CD4-positive, alpha-beta T cell treated with Interleukin-4 for 1 hour (primary cell): ENCODE measurements at places on chromosomes 3 and 15.

DNA sequence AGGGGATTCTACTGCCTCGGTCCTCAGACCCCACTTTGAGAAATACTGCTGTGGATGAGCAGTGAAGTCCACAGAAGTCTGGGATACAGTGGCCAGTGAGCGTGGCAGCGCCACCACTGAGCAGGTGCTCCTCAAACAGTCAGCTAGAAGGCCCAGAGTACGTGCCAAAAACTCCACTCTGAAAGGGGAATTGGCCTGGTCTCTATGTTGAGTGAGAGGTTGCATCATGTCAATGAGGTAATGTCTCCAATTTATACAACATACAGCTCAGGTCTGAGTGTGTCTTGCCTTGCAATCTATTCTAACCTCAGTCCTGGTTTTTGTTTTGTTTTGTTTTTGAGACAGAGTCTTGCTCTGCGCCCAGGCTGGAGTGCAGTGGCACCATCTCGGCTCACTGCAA is 53.3 kb upstream of the ETV5 start:
- DNase-seq = no peak

- DNase-seq = peak; percentile 25
Measured at GRCh38 chr15:100940767-100941379, 21.7 kb downstream of the LRRK1 start.

DNA sequence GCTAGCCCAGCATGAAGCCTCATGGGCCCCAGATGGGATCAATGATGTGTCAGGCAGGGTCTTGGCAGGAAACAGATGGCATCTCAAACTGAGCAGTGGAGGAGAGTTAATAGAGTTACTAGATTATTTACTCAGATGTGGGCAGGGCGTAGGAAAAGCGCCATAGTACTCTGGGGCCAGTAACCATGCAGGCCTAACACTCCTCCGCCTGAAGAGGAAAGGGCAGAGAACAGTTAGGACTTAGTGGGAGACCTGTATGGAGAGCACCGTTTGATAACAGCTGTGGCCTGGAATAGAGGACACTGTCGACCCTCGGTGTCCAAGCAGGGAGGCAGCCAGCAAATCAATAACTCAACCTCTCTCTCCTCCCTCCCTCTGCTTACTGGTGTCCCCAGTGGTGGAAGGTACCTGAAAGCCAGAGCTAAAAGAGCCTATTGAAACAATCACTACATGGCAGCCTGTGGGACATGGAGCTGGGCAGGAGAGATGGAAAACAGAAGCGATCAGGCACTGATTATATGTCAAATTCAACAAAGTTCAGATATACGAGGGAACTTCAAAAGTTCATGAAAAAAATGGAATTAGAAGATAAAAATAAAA is 111.4 kb upstream of the CCNL1 start:
- no peak for DNase-seq

DNA sequence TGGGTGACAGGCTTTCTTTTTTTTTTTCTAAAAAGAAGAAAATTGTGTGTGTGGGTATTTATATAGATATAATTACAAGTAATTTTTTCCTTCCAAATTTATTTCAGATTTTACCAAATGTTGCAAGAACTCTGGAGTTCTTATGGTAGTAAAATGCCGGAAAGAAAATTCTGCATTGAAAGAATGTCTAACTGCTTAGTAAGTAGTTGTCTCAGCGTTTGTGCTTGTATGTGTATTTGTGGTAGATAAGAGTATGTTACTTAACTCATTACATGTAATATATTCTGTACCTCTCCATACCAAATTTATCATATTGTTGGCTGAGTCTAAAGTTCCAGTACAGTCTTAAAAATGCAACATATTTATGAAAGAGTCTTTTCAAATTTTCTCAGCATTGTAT is 32.3 kb upstream of the ZCWPW2 start:
- no peak for DNase-seq

- DNase-seq = no peak
Measured at GRCh38 chr3:56974247-56974930, 86.1 kb upstream of the SPATA12 start.

GRCh38 chr3:179739816-179740594 is 87.2 kb downstream of the USP13 start:
- no peak for DNase-seq

- no peak for DNase-seq
Measured at GRCh38 chr3:125239266-125239665, 26.7 kb upstream of the SLC12A8 start.

GRCh38 chr3:29265509-29266072 is 15.3 kb upstream of the RBMS3 start:
- DNase-seq = no peak

- DNase-seq = no peak
Measured at GRCh38 chr3:125478326-125478725, 41.7 kb downstream of the SNX4 start.

DNA sequence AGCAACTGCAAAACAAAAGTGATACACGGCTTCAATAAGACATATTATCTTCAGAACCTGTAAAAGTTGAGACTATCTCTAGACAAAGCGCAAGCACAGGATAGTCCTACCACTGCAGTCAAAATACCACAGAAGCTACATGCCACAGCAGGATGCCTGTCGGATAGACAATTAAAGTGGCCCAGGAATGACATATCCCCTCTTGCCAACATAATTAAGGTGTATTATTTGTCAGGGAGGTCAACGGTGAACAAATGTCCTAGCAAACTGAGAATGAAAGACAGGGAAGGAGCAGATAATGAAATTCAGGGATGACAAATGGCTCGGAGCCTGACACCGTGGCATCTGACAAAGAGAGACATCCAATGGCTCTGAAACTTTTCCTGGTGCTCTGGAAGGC is 185.7 kb downstream of the MECOM start:
- DNase-seq = no peak

- DNase-seq = no peak
Measured at GRCh38 chr15:72235298-72235697, 4.3 kb upstream of the PKM start.

DNA sequence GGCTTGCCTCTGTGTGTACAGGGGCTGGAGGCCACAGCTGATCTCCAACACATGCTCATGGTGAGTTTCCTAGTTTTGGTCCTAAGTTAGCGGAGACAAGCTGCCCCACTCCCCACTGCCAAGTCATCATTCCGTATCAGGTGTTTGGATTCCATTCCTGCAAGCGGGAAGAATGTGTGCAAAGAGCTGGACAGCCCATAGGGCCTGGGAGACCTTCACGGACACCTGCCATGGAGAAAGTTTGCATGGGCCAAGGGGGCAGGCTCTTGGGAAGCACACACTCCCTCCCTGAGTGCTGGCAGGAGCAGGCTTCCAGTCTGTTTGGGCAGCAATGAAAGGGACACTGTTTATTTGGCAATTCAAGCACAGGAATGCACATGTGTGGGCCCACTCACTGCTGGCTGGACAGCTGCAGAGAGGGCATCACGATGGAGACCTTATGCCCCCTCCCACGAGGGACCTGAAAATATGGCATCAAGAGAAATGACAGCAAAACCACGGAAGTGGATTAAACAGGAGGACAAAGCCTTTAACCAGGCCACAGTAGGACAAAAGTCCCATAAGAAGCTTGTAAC is 149.7 kb downstream of the KLF13 start:
- DNase-seq = no peak

DNA sequence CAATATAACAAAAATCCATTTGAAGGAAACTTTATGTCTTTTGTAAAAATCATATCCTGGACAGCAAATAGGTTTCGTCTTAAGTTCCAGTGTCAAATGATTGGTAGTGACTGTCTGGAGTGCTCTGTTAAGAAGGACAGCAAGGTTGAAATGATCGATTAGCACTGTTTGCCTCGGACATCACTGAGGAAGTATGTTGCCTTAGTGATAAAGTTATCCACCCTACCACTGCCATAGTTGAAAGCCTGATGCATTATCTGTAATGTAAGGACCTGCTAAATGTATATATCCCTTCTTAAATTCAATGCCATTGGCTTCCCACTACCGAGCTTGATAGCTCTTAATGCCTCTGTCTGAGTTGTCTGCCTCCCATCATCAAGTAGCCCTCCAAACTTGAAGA is 70.0 kb downstream of the CFAP20DC start:
- no peak for DNase-seq

- no peak for DNase-seq
Measured at GRCh38 chr3:101549473-101549872, 12.2 kb upstream of the TRMT10C start.
